Smooth muscle cell of the umbilical artery (primary cell): ENCODE measurements at places on chromosomes 5 and 9. TPM values are rescaled to one million over a fixed set of nuclear protein-coding genes. Genes with fewer than 3 reads are reported as not detected.

PRUNE2 gene
- 6.2 and 8.8 TPM in 2 replicates for total RNA-seq

CATSPER3 gene
- total RNA-seq = not detected in 2 replicates

MPDZ gene
- 97.9 and 100 TPM in 2 replicates for total RNA-seq

P4HA2 gene
- total RNA-seq = 756 and 933 TPM in 2 replicates

ADGRV1 gene
- total RNA-seq = 0.14 and 0.89 TPM in 2 replicates

QRFP gene
- total RNA-seq = not detected in 2 replicates

FGF1 gene
- total RNA-seq = 3.3 and 12.5 TPM in 2 replicates

SPATA31A3 gene
- not detected in 2 replicates for total RNA-seq

OMD gene
- not detected in 2 replicates for total RNA-seq

FBP2 gene
- not detected in 2 replicates for total RNA-seq

DDX46 gene
- total RNA-seq = 16.9 and 31.2 TPM in 2 replicates

UAP1L1 gene
- 18.7 and 21.5 TPM in 2 replicates for total RNA-seq

TIMD4 gene
- total RNA-seq = not detected in 2 replicates
